ENCODE measurements at places on chromosomes 2 and 18.

- no peak for DNase-seq
- H3K4me3 ChIP-seq = no peak overlapping the region
- H3K36me3 ChIP-seq = peaks cover 7% of the 10 kb centered on the region
- no peaks in the 10 kb centered on the region for H3K27me3 ChIP-seq
Observed at GRCh38 chr2:30144260-30144659, 2.5 kb upstream of the YPEL5 start.

GRCh38 chr2:30115141-30115980 is 31.4 kb upstream of the YPEL5 start:
- peaks cover 16% of the 10 kb centered on the region for H3K27me3 ChIP-seq
- DNase-seq = peak; percentile 34
- H3K4me3 ChIP-seq = no peak overlapping the region
- H3K36me3 ChIP-seq = no peaks in the 10 kb centered on the region

DNA sequence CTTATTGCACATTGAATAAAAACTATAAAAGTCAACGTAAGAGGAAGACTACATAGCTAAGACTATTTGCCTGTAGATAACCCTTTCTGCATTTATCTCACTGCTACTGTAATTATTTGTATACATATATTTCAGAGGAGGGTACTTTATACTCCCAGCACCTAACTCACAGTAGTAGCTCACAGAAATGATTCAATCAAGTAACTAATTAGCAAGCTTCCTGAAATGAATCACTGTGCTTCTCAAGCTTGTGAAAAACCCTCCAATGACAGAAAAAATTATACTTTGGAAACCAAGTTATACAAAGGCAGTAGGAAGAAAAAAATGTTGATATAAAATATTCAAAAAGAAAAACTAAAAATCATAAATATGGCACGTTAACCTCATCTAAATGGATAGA is 124.9 kb downstream of the NBAS start:
- no peak overlapping the region for H3K4me3 ChIP-seq
- DNase-seq = no peak
- peaks cover 4% of the 10 kb centered on the region for H3K4me1 ChIP-seq
- peaks cover 24% of the 10 kb centered on the region for H3K36me3 ChIP-seq
- no peaks in the 10 kb centered on the region for H3K27me3 ChIP-seq

- H3K36me3 ChIP-seq = no peaks in the 10 kb centered on the region
- no peak overlapping the region for H3K27ac ChIP-seq
- H3K4me3 ChIP-seq = no peak overlapping the region
Observed at GRCh38 chr2:222811828-222812227, 49.0 kb upstream of the ACSL3 start.

DNA sequence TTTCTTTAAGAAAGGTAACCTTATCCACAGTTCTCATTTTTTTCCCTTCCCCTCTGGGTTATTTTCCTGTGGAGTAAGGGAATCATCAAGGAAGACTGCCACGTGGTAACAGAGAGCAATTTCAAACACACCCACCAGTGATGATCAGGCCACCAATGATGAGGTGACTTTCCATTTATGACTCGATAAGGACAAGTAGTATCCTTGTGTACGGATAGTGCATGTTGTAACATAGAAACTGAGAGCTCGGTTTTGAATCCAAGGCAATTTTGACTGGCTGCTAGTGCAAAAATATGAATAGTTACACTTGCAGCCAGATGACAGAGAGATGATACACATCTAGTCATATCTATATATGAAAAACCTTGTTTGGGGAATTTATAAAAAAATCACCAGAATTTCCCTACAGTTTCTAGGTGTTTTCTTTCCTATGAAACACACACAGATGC is 143.6 kb upstream of the TCF4 start:
- no peaks in the 10 kb centered on the region for H3K4me1 ChIP-seq
- no peaks in the 10 kb centered on the region for H3K36me3 ChIP-seq
- H3K27me3 ChIP-seq = peaks cover 2% of the 10 kb centered on the region
- DNase-seq = no peak
- H3K4me3 ChIP-seq = no peak overlapping the region

DNA sequence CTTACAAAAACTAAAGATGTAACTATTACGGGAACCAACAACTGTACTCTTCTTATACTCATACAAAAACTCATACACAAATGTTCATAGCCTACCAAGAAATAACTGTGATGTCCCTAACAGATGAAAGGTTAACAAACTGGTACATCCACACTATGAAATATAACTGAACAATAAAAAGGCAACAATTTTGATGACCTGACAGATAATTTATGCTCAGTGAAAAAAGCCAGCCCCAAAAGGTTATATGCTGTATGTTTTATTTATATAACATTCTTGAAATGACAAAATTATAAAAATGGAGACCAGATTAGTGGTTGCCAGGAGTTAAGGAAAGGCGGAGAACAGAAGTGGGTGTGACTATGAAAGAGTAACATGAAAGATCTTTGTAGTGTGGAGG is 31.3 kb downstream of the REV1 start:
- no peak overlapping the region for H3K4me3 ChIP-seq
- DNase-seq = no peak
- peaks cover 3% of the 10 kb centered on the region for H3K4me1 ChIP-seq
- no peaks in the 10 kb centered on the region for H3K27me3 ChIP-seq

- no peak for DNase-seq
- H3K27ac ChIP-seq = no peak overlapping the region
- H3K36me3 ChIP-seq = peaks cover 23% of the 10 kb centered on the region
Observed at GRCh38 chr2:148218326-148219075, 197.6 kb downstream of the MBD5 start.

- DNase-seq = no peak
- H3K27ac ChIP-seq = no peak overlapping the region
- H3K27me3 ChIP-seq = peaks cover 1% of the 10 kb centered on the region
- no peak overlapping the region for H3K4me3 ChIP-seq
- no peaks in the 10 kb centered on the region for H3K36me3 ChIP-seq
Observed at GRCh38 chr2:157572725-157573124, 55.9 kb downstream of the ACVR1C start.

DNA sequence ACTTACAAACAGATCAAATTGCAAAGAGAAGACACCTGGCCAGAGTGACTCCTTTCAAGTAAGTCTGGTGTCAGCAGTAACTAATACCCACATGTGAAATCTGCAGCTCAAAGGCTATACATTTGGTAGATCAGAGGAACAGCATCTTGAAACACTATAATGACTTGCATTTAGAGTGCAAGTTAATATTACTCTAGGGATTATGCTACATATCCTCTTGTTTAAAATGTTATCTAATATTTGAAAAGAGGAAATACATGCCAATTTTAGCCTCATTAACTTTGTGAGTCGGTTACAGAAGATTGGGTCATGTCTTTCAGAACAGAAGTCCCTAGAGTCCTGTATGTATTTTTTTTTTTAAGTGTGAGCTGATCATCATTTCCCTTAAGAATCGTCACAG is 15.2 kb downstream of the LANCL1 start:
- peaks cover 29% of the 10 kb centered on the region for H3K4me1 ChIP-seq
- peak; percentile 2 for DNase-seq
- H3K36me3 ChIP-seq = peaks cover 23% of the 10 kb centered on the region

- H3K27me3 ChIP-seq = no peaks in the 10 kb centered on the region
- peaks cover 13% of the 10 kb centered on the region for H3K36me3 ChIP-seq
- H3K4me3 ChIP-seq = no peak overlapping the region
- no peak overlapping the region for H3K27ac ChIP-seq
- H3K4me1 ChIP-seq = peaks cover 28% of the 10 kb centered on the region
Observed at GRCh38 chr2:201246280-201246679, 14.1 kb upstream of the CASP8 start.

DNA sequence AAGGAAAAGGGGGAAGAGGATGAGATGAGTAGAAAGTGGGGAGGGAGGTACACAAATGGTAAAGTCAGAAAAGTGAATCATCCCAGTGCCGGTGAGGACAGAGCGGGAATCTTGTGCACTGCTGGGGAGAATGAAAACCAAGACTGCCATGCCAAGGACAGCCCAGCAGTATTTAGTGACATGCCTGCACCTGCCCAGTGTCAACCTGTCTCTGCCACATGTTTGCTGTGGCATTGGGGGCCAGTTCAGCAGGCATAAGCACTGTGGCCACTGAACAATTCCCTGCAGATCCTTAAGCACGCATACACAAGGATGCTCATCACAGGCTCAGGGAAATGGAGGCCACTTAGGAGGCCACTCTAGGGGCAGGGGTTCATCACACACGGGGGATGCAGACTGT is 5.2 kb upstream of the KCNK3 start:
- no peak for DNase-seq
- peaks cover 30% of the 10 kb centered on the region for H3K27me3 ChIP-seq
- H3K27ac ChIP-seq = no peak overlapping the region
- H3K4me1 ChIP-seq = peaks cover 10% of the 10 kb centered on the region
- H3K4me3 ChIP-seq = no peak overlapping the region

DNA sequence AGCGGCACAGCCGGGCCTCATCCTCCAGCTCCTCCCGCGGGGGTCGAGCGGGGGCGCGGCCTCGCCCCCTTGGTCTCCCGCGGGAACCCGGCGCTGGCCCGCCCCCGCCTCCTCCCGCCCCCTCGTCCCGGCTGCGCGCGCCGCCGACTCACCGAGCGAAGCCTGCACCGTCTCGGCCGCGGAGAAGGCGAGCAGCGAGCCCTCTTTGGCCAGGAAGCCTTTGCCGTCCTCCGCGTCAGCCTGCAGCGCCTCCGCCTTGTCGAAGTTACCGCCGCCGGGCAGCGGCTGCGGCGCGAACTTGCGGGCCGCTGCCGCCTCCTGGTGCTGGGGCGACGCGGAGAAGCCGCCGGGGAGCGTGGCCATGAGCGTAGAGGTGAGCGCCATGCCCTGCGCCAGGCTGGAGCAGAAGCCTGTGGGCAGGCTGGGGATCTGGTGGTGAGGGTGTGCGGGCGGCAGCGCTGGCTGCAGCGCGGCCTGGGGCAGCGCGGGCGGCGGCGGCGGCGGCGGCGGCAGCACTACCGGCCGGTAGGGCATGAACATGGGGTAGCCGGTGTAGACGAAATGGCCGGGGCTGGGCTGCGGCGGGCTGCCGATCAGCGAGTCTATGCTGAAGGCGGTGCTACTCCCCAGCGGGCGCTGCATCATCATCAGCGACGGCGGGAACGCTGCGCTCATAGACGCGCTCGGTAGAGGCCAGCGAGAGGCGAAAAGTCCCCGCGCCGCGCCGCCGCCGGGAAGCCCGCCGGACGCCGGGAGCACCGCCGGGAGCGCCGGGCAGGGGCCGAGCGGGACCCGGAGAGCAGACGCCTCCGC is 683 bp downstream of the GBX2 start:
- peaks cover 4% of the 10 kb centered on the region for H3K4me1 ChIP-seq
- H3K4me3 ChIP-seq = no peak overlapping the region
- H3K27ac ChIP-seq = no peak overlapping the region
- no peaks in the 10 kb centered on the region for H3K36me3 ChIP-seq
- peaks cover 8% of the 10 kb centered on the region for H3K27me3 ChIP-seq

- no peak overlapping the region for H3K4me3 ChIP-seq
- peaks cover 9% of the 10 kb centered on the region for H3K4me1 ChIP-seq
- no peak overlapping the region for H3K27ac ChIP-seq
- no peak for DNase-seq
- H3K27me3 ChIP-seq = no peaks in the 10 kb centered on the region
Observed at GRCh38 chr2:39435234-39435633, 1.9 kb downstream of the MAP4K3 start.

DNA sequence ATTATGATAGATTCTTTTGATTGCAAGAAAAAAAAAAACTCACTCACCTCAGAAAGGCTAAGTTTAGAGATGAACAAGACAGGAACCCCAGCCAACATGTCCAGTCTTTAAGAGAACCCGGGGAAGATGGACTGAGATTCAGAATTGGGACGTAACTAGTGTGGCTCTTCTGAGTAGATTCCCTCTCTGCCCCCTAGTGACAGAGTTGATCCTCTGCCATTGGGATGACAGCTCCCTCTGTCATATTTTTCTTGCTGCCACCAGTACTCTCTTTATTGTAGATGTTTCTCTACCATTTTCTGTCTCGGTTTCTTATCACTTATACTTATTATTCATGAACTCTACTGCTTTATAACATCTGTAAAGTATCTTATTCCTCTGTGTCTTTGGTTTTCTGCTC is 77.7 kb downstream of the GULP1 start:
- DNase-seq = no peak
- no peaks in the 10 kb centered on the region for H3K4me1 ChIP-seq
- no peak overlapping the region for H3K27ac ChIP-seq

DNA sequence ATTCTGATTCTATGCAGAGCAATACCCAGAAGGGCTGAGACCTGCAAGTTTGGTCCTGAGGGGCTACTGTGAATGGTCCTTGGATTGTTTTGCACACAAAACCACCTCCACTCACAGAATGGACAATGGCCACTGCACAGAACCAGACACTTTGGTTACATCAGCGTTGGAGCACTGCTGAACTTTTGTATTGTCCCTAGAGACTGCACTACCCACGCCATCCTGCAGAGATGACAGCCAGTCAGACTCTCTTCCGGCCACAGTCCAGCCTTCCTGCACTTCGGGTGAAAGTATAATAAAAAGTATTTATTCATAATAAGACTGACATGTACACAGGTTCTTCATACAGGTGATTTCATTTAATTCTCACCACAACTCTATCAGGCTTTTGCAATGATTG is 35.7 kb downstream of the CELF4 start:
- no peak for DNase-seq
- peaks cover 10% of the 10 kb centered on the region for H3K27me3 ChIP-seq
- no peak overlapping the region for H3K27ac ChIP-seq
- H3K4me1 ChIP-seq = peaks cover 8% of the 10 kb centered on the region
- H3K4me3 ChIP-seq = peak overlapping the region; percentile 34

DNA sequence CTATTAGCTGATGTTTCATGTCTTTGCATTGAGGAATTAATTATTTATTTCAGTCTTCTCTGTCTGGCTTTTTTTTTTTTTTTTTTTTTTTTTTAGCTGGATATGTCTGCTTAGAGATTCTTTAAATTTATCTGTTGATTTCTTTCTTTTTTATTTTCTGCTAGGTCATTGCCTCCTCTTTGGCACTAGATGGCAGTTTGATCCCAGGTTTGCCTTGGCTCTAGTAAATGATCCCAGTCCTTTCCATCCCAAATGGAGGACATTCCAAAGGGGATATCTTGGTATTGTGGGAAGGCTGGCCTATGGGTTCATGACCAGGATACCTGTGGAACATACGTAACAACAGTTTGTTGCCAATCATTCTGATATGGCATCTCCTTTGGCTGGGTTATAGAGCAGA is 339.5 kb upstream of the GCFC2 start:
- H3K4me3 ChIP-seq = no peak overlapping the region
- H3K36me3 ChIP-seq = no peaks in the 10 kb centered on the region
- no peak overlapping the region for H3K27ac ChIP-seq

- peaks cover 2% of the 10 kb centered on the region for H3K4me1 ChIP-seq
- H3K36me3 ChIP-seq = no peaks in the 10 kb centered on the region
- no peak overlapping the region for H3K27ac ChIP-seq
- H3K27me3 ChIP-seq = peaks cover 2% of the 10 kb centered on the region
Observed at GRCh38 chr2:172395503-172395902, 31.9 kb upstream of the ITGA6 start.

DNA sequence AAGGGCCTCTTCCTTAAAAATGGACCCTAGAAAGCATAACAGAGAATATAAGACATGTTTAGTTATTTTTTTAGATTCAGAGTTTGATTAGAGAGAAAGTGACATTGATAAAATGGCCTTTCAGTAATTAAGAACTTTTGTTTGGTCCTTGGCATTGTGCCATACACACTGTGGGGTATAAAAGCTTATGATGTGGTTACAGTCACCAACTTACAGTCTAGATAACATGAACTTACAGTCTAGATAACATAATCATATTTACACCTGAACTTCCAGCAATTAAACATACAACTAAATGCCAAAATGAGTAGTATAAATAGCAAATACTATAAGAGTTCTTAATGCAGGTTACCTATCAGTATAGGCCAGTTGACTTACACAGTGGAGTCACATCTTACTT is 25.6 kb upstream of the EFEMP1 start:
- peaks cover 10% of the 10 kb centered on the region for H3K27me3 ChIP-seq
- H3K4me3 ChIP-seq = no peak overlapping the region
